NCI-H1092 treated with DMSO at 0.1 percent for 48 hours (cell line): ENCODE measurements at places on chromosomes 1 and 21.

DNA sequence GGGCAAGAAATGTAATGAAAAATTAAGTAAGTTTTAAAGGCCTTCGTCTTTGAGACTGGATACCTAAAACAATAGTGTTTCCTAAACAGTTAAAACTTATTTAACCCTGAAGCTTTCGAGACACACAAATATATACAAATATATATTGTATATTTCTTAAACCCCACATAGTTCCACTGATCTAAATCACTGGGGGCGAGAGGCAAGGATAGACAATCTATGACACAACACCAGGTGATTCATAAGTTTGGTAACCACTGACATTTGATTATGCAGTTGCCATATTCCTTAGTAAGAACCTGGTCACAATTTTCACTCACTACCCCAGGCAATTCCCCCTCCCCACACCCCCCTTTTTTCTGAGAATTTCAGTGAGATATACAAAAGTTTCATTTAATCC is 55.3 kb upstream of the BOLA1 start:
- DNase-seq, result no peak

DNA sequence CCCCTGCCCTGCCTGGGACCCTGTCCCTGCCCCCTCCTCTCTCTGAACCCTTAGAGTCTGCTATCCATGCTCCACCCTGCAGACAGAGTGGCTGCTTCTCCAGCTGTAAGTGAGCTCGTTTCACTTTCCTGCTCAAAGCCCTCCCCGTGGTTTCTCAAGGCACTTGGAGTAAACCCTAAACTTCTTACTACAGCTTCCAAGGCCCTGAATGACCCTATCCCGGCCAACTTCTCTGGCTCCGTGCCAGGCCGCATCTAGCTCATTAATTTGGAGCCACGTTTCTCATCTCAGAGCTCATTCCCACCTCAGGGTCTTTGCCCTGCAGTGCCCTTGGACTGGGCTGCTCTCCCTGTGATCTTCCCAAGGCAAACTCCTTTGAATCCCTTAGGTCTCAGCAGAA is 235.1 kb upstream of the RUNX1 start:
- no peak for DNase-seq

DNA sequence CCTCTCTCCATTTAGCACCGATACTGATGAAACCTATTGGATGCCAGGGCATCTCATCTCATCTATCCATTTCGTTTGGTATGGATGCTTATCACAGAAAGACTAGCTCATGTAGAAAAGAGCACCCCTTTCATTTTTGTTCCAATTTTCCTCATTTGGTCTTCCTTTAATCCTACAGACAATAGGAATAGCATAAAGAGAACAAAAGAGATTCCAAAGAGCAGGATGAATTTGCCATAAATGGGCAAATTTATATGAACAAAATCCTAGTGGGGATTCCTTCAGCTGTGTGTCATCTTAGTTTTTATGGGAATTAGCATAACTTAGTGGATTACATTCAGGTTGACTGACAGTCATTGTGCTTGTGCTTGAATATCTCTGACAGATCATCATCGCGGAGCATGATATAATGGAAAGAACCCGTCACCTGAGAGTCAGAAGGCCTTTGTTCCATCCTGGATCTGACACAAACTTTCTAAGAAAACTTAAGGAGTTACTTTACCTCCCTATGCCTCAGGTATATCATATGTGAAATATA is 777.5 kb upstream of the ADGRL2 start:
- no peak for DNase-seq

GRCh38 chr1:224510880-224511645 is 76.5 kb upstream of the WDR26 start:
- DNase-seq, result no peak
